GM23248 (cell line): ENCODE measurements at places on chromosomes 3 and 15. TPM values are rescaled to one million over a fixed set of nuclear protein-coding genes. Genes with fewer than 3 reads are reported as not detected.

SUMF1 gene
- total RNA-seq = 79.9 and 88.1 TPM in 2 replicates

GOLGA6L22 gene
- total RNA-seq = not detected in 2 replicates

PTX3 gene
- total RNA-seq = 267 and 300 TPM in 2 replicates

RETNLB gene
- not detected in 2 replicates for total RNA-seq

GNAT1 gene
- not detected in 2 replicates for total RNA-seq

NANOGP8 gene
- not detected in 2 replicates for total RNA-seq

SPINK8 gene
- total RNA-seq = not detected in 2 replicates

C3orf49 gene
- not detected in 2 replicates for total RNA-seq

ZBED2 gene
- total RNA-seq = not detected in 2 replicates

- no peak overlapping the region for H3K4me3 ChIP-seq
- H3K27me3 ChIP-seq = no peaks in the 10 kb centered on the region
- DNase-seq = peak; percentile 20
- H3K4me1 ChIP-seq = no peaks in the 10 kb centered on the region
Measured at GRCh38 chr15:72604794-72605193, 49.7 kb upstream of the GOLGA6B start.

DNA sequence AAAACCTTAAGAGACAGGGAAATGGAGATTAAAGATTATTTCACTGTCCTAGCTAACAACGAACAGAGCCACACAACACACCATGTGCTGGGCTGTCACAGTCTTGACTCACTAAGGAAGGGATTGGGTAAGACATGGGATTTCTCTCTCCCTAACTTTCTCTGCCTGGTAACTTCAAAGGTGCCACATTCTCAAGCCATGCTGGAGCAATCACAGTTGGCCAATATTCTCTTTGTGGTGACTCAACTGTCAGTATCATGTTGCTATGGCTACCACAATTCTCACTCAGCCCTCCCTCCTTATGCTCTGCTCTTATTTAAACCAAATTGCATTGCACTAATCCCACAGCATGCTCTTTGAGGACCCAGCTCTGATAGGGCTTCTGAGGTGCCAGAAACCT is 74.0 kb downstream of the OXNAD1 start:
- peaks cover 22% of the 10 kb centered on the region for H3K4me1 ChIP-seq
- no peaks in the 10 kb centered on the region for H3K36me3 ChIP-seq
- peak; percentile 98 for DNase-seq
- no peak overlapping the region for H3K4me3 ChIP-seq

GRCh38 chr3:104411757-104412156 is 955.0 kb upstream of the ALCAM start:
- H3K4me3 ChIP-seq = no peak overlapping the region
- no peak overlapping the region for H3K27ac ChIP-seq
- peak; percentile 22 for DNase-seq
- H3K4me1 ChIP-seq = no peaks in the 10 kb centered on the region
- H3K36me3 ChIP-seq = no peaks in the 10 kb centered on the region

DNA sequence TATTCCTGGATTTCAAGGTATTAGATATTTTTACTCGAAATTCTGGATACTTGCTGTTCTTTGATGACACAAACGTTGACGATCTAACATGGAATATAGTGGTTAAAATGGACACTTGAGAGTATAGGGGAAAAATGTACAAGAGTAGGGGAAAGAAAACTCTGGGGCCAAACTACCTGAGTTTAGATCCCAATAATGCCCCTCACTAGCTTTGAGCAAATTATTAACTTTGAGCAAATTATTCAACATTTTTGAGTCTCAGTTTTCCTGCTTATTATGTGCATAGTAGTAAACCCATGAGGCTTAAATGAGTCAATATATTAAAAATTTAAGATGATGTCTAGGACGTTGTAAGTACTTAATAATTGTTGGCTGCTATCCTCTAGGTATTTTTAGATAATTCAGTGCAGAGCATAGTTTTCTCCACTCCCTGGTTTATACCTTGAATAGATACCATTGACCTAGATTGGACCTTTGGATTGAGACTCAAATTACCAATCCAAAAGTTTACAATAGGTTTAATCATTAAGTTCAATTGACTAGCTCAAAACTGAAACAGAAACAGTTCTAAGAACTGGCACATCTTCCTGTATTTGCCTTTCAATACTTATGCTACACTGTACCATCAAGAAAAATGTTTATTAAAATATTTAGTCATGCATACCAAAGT is 4.5 kb downstream of the ADGRG7 start:
- peaks cover 6% of the 10 kb centered on the region; the same call in 1 of the 2 replicates for H3K4me1 ChIP-seq
- H3K27ac ChIP-seq = no peak overlapping the region
- H3K27me3 ChIP-seq = peaks cover 38% of the 10 kb centered on the region; the same call in 1 of the 2 replicates
- DNase-seq = no peak
- no peak overlapping the region for H3K4me3 ChIP-seq

DNA sequence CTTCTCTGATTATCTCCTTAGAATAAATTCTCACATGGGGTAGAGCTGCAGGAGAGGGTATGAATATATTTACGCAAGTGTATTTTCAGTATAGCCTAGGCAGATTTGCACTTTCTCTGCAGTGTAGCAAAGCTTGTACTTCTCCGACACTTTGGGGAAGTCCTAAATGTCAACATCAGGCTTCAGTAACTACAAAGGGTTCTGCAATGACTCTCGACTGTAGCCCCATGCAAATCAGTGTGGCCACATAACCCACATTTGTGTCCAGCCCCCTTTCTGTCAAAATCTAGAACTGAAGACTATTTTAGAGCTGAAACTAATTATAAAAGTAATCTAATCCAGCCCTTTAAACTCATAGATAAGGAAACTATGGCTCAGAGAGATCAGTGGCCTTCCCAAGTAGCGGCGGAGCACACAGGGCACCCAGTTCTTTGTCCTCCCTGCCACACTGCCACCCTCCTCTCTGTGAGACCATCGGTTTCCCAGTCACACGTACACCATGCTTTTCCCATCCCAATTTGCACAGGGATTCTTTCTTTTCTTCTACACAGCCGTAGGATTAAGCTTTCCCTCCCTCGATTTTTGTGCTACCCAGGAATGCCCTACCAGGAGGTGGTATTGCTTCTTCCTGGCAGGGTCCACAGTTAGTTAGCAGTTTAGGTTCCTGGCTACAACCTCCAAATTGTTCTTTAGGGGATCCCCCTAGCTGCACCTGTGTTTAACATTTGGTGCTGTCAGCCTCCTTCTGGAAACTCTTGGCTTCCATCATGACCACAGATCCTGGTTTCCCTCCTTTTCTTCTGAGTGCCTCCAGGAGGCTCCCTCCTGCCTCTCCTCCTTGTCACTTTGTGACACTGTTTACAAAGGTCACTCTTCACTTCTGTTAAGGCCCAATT is 22.9 kb downstream of the MRAS start:
- no peak for DNase-seq
- H3K4me3 ChIP-seq = no peak overlapping the region
- peaks cover 12% of the 10 kb centered on the region for H3K4me1 ChIP-seq

GRCh38 chr3:126136428-126137220 is 43.8 kb downstream of the ALDH1L1 start:
- no peak overlapping the region for H3K4me3 ChIP-seq
- no peak for DNase-seq
- H3K4me1 ChIP-seq = no peaks in the 10 kb centered on the region
- H3K27me3 ChIP-seq = peaks cover 34% of the 10 kb centered on the region
- no peaks in the 10 kb centered on the region for H3K36me3 ChIP-seq
- H3K27ac ChIP-seq = no peak overlapping the region

DNA sequence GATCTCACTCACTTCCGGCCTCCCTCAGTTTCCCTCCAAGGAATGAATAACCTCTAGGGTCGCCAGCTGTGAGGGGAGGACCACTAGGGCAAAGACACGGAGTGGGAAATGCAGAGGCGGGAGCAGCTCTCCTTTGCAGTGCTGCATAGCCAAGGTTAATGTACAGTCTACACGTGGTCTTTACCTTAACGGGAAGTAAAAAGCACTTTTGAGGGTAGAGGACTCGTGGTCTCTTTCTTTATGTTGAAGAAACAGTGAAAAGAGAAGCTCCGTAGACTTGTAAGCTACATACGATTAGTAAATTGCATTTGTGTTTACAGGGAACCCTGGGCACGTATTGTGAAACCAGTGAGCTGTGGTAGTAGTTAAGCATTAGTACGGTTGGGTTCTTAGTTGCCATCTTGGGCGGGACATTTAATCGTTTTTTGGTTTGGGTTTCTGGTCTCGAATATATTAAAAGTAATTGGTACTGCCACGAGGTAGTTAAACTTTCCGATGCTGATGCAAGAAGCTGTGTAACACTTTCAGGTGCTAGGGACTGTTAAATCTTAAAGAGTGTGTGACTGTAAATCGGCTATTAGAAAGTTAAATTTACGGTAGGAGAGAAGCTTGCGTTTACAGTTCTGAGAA is 828 bp downstream of the U2SURP start:
- no peaks in the 10 kb centered on the region for H3K36me3 ChIP-seq
- peak overlapping the region; percentile 90 for H3K27ac ChIP-seq
- peak overlapping the region; percentile 82 for H3K4me3 ChIP-seq
- DNase-seq = peak; percentile 68
- H3K27me3 ChIP-seq = no peaks in the 10 kb centered on the region

DNA sequence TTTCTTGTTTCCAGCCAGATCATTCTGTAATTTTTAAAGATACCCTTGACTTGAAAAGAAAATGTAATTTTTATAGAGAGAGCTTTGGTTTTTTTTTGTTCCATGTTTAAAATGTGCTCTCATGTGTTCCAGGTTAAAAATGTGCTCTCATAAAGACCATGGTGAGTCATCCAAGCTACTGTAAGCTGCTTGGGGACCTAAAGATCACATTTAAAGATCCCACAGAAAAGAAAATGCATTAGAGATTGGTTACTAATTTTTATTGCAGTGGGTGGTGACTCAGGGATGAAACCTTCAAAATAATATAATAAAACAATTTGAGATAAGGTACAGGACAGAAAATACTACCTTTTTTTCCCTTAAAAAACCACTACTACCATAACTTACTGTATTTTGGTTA is 11.0 kb downstream of the TCF12 start:
- DNase-seq = peak; percentile 74
- H3K36me3 ChIP-seq = peaks cover 5% of the 10 kb centered on the region; the same call in 1 of the 2 replicates
- no peaks in the 10 kb centered on the region for H3K27me3 ChIP-seq
- peaks cover 34% of the 10 kb centered on the region for H3K4me1 ChIP-seq

GRCh38 chr15:77589839-77590238 is 42.9 kb downstream of the LINGO1 start:
- no peak overlapping the region for H3K27ac ChIP-seq
- peaks cover 14% of the 10 kb centered on the region; the same call in 1 of the 2 replicates for H3K27me3 ChIP-seq
- H3K4me3 ChIP-seq = no peak overlapping the region
- H3K36me3 ChIP-seq = no peaks in the 10 kb centered on the region
